Heart right ventricle (tissue), 16 donors: ENCODE measurements at places on chromosomes 3 and 15.

DNA sequence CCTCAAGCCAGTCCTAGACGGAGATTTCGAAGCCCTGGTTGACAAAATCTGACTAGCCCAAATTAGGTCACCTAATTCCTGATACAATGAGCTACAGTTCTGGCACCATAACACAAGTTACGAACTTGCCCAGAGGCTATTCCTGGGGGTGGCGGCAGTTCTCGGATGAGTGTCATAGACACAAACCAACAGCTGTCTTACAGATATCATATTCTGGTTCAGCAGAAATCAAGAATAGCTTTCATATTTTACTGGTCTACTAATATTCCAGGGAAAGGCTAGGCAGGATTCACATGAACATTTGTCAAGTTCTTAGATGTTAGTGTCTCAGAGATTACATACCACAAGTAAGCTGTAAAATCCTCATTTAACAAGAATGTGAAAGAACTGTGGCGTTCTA, 8.8 kb downstream of the ANAPC13 start:
- no peak overlapping the region for H3K27ac ChIP-seq
- peaks cover 26% of the 10 kb centered on the region for H3K36me3 ChIP-seq
- H3K4me1 ChIP-seq: peaks cover 37% of the 10 kb centered on the region

GRCh38 chr3:194485881-194486539, 792 bp downstream of the ATP13A3 start:
- no peaks in the 10 kb centered on the region for H3K4me1 ChIP-seq
- H3K27me3 ChIP-seq: no peaks in the 10 kb centered on the region
- peak overlapping the region; percentile 78 for H3K4me3 ChIP-seq
- H3K36me3 ChIP-seq: peaks cover 16% of the 10 kb centered on the region

DNA sequence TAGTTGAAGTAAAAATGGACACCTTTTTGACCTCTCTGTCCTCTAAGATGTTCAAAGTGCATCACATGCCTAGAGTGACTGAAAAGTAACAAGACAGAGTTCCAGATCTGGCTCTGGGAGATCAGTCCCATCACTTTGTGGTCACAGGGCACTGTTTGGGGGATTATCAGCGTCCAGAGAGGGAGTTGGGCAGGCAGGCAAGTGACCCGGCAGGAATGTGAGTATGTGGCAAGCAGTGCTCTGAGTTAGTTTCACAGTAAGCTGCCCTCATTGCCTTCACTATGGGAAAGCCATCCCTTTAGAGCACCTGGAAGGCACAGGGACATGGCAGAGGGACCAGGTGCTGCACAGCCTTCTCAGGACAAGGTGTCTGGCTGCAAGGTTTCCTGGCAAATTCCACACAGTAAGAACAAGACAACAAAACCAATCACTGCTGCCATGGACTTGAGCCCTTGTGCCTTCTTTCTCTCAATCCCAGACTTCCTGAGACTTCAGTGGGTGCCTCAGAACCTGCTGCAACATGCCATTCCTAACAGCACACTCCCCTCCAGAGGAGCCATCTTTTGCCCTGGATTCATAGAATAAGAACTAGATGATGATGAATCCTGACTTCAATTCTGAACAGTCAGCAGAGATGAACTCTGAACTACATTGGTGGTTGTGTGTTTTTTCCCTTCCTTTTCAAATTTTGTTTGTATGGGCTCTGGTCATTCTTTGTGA, 55.2 kb downstream of the TIPARP start:
- H3K27me3 ChIP-seq: no peaks in the 10 kb centered on the region
- H3K4me1 ChIP-seq: peaks cover 6% of the 10 kb centered on the region
- DNase-seq: no peak

DNA sequence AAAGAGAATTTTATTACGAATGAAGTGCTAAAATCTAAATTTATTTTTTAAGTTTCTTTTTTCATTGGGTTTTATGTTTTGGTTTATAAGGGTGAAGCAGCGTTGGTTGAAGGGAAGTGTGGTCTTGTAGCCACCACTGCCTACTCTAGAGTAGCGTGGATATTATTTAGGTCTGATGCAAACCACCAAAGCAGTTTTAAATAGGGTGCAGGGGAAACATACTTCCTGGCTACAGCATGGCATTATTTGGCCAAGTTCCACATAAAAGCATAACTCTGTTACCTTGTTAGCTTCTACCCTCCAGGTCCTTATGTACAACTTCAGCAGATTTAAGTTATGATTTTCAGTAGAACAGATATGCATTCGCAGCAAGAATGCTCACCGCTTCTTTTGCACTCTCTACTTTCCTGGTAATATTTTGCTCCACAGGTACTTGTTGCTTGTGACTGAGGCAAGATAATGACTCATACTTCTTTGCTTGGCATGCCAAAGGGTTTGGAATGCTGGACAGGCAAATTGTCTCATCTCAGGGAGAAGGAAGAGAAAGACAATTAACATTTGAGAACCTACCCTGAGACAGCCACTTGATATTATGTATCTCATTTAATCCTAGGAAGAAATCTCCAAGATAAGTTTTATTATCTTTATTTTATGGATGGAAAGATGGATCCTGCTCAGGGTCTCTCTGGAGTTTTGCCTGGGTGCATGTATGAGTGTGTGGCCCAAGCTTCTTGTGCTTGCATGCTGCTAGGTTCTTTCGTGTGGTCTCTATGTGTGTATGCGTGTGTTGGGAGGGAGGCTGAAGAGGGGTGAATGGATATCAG, 5.4 kb downstream of the TGFBR2 start:
- H3K27ac ChIP-seq: peak overlapping the region; percentile 99
- H3K36me3 ChIP-seq: no peaks in the 10 kb centered on the region
- DNase-seq: no peak
- H3K4me1 ChIP-seq: peaks cover 79% of the 10 kb centered on the region

DNA sequence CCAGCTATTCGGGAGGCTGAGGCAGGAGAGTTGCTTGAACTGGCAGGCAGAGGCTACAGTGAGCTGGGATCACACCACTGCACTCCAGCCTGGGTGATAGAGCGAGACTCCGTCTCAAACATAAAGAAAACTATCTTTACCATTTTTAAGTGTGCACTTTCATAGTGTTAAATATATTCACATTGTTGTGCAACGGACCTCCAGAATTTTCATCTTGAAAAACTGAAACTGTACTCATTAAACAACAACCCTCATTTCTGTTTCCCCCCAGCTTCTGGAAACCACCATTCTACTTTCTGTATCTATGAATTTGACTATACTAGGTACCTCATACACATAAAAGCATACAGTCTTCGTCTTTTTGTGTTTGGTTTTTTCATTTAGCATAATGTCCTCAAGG, 375.1 kb downstream of the SHQ1 start:
- H3K27me3 ChIP-seq: no peaks in the 10 kb centered on the region
- no peaks in the 10 kb centered on the region for H3K36me3 ChIP-seq
- H3K4me1 ChIP-seq: no peaks in the 10 kb centered on the region
- H3K4me3 ChIP-seq: no peak overlapping the region

- H3K36me3 ChIP-seq: no peaks in the 10 kb centered on the region
- no peaks in the 10 kb centered on the region for H3K4me1 ChIP-seq
- DNase-seq: no peak
- no peak overlapping the region for H3K4me3 ChIP-seq
- no peak overlapping the region for H3K27ac ChIP-seq
Measured at GRCh38 chr3:151563305-151563704, 102.4 kb upstream of the IGSF10 start.

GRCh38 chr3:191366675-191367074, 36.3 kb upstream of the UTS2B start:
- no peak overlapping the region for H3K27ac ChIP-seq
- H3K4me3 ChIP-seq: no peak overlapping the region

- H3K4me3 ChIP-seq: no peak overlapping the region
- H3K4me1 ChIP-seq: peaks cover 100% of the 10 kb centered on the region
- DNase-seq: peak; percentile 82
- H3K27me3 ChIP-seq: no peaks in the 10 kb centered on the region
- H3K36me3 ChIP-seq: no peaks in the 10 kb centered on the region
Measured at GRCh38 chr15:90557186-90558084, 27.7 kb downstream of the CRTC3 start.

DNA sequence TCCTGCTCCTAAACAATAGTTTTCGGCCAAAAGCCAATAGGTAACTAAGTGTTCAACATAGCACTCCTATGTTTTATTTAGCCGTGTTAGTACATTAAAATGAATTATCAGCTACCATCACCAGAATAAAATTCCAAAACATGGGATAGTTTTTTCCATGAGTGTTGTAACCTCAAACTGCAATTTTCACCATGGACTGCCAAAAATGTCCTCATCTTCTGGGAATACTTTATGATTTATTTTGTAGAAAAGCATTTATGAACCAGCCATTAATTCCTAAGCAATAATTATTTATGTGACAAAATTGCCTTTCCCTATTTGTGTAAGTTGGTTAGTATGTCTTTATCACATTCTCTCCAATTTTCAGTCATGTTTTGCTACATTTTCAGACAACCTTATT, 438.1 kb downstream of the NAALADL2 start:
- no peaks in the 10 kb centered on the region for H3K36me3 ChIP-seq
- H3K4me3 ChIP-seq: no peak overlapping the region
- H3K27ac ChIP-seq: no peak overlapping the region
- no peaks in the 10 kb centered on the region for H3K4me1 ChIP-seq
- no peaks in the 10 kb centered on the region for H3K27me3 ChIP-seq

DNA sequence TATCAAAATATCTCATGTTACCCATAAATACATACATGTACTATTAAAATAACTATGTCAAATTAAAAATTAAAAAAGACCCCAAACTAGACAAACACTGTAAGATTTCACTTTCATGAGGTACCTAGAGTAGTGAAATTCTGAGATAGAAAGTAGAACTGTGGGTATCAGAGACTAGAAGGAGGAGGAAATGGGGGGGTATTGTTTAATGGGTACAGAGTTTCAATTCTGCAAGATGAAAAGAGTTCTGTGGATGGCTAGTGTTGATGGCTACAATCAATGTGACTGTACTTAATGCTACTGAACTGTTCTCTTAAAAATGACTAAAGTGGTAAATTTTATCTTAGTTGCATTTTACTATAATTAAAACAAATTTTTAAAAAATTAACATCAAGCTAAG, 36.6 kb downstream of the RFX7 start:
- no peaks in the 10 kb centered on the region for H3K4me1 ChIP-seq
- no peak overlapping the region for H3K4me3 ChIP-seq
- H3K36me3 ChIP-seq: no peaks in the 10 kb centered on the region
- DNase-seq: no peak
- no peak overlapping the region for H3K27ac ChIP-seq
- H3K27me3 ChIP-seq: no peaks in the 10 kb centered on the region

DNA sequence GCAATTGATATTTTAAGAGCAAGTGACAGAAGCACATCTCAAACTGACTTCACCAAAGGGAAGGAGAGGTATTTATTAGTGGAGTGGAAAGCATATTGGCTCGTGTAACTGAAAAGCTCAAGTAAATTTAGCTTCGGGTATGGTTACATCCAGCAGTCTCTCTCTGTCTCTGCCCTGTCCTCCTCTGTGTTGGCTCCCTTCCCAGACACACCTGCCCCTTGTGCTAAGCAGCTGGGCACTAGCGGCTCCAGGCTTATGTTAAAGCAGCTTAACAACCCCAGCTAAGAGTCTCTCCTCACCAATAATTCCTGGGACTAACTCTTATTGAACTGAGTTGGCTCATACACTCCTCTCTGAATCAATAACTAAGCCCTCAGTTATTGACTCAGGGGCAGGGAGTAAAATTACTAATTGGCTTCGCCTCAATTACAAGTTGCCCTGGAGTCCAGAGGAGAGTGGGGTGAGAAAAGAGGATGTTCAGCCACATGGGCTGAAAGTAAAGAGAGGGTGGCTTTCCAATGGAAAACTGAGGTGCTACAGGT, 12.8 kb upstream of the SH3BP5 start:
- no peaks in the 10 kb centered on the region for H3K36me3 ChIP-seq
- no peak overlapping the region for H3K27ac ChIP-seq
- no peaks in the 10 kb centered on the region for H3K27me3 ChIP-seq
- H3K4me1 ChIP-seq: no peaks in the 10 kb centered on the region

- DNase-seq: no peak
- no peaks in the 10 kb centered on the region for H3K36me3 ChIP-seq
- no peak overlapping the region for H3K4me3 ChIP-seq
- no peaks in the 10 kb centered on the region for H3K4me1 ChIP-seq
- H3K27ac ChIP-seq: no peak overlapping the region
Measured at GRCh38 chr3:184740509-184741258, 28.8 kb upstream of the MAGEF1 start.

DNA sequence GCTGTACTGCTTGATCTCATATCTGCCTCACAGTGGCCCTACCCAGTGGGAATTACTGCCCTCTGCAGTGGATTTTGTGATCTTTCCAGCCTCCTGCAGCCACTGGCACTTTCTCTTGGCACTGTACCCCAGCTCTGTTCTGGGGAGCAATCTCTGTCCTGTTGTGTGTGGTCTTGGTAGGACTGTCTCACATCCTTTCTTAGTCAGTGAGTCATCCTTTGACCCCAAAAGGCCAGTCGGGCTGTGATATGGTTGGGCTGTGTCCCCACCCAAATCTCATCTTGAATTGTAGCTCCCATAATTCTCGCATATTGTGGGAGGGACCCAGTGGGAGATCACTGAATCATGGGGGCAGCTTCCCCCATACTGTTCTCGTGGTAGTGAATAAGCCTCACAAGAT, 133.3 kb upstream of the TPM1 start:
- H3K27ac ChIP-seq: no peak overlapping the region
- H3K4me1 ChIP-seq: peaks cover 12% of the 10 kb centered on the region
- no peaks in the 10 kb centered on the region for H3K36me3 ChIP-seq
- no peak overlapping the region for H3K4me3 ChIP-seq
- DNase-seq: no peak

DNA sequence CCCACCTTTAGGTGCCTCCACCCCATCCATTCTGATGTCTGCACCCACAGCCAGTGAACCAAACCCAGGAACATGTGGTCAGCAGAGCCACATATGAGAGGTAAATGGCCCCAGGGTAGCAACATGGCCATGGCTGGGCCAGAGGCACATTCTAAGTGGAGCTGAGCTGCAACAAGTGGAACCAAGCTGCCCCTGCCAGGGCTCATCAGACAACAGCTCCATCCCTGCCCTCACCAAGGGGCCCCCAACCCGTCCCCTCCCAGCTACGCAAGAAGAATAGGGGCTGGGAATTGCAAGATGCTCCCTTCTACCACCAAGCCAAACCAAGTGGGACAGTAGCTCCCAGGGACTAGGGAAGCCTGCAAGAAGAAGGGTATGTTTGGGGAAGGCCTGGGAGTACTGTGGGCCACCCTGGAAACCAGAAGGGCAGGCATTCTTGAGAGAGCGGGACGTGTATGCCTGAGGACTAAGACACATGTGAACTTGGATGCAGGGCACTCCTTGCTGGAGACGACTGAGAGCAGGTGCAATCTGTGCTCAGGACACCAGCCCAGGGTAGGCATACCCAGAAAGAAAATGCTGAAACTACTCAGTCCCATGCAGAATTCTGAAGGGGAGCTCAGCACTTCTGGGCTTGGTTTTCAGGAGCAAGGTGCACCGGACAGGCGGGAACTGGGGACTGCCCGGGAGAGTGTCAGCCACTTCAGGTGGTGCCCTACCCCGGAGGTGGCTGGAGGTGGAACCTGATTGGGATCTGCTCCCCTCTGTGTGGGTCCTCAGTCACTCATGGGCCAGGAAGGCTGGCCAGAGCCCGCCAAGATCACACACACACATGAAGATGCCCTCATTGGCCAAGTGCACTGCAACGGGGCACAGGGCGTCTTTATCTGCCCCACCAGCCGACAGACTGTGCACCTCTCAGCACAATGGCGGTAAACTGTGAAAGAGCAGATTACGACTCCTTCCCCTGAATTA, 9.5 kb downstream of the MYL3 start:
- no peak overlapping the region for H3K4me3 ChIP-seq
- no peaks in the 10 kb centered on the region for H3K4me1 ChIP-seq
- DNase-seq: no peak
- H3K36me3 ChIP-seq: no peaks in the 10 kb centered on the region
- no peak overlapping the region for H3K27ac ChIP-seq
